ENCODE measurements at places on chromosomes 3 and 15. TPM values are rescaled to one million over a fixed set of nuclear protein-coding genes. Genes with fewer than 3 reads are reported as not detected.

- no peak overlapping the region for H3K27ac ChIP-seq
- H3K4me3 ChIP-seq: no peak overlapping the region
- DNase-seq: no peak
- no peaks in the 10 kb centered on the region for H3K27me3 ChIP-seq
- no peaks in the 10 kb centered on the region for H3K4me1 ChIP-seq
Observed at GRCh38 chr3:193821151-193821668, 228.2 kb downstream of the OPA1 start.

DNA sequence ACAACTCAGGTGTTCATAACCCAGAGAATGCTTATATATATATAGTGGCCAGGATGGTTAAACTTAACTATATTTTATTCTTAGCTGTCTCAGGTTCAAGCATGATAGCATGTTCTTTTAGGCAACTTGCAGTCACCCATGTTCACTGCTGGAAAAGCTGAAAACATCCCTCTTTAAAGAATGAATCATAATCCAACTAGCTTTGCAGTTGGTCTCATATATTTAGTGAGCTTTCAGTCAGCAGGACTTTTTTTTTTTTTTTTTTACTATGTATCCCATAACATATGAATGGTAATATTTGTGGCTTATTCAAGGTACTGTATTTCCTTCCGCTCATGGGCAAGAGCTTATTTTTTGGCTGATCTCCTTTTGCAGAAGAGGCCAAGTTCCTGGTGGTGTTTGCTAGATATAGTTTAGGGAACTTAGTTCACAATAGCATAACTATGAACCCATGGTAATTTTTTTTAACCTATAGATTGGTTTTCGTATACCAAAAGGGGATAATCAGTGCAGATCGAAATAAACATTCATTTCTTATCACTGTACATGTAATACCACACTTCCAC is 77.6 kb downstream of the CMSS1 start:
- H3K27ac ChIP-seq: peak overlapping the region; percentile 99
- H3K4me3 ChIP-seq: no peak overlapping the region
- H3K27me3 ChIP-seq: no peaks in the 10 kb centered on the region

- no peaks in the 10 kb centered on the region for H3K27me3 ChIP-seq
- no peak for DNase-seq
- no peak overlapping the region for H3K27ac ChIP-seq
- H3K4me3 ChIP-seq: no peak overlapping the region
Observed at GRCh38 chr3:142270407-142270806, 45.0 kb upstream of the GK5 start.

DNA sequence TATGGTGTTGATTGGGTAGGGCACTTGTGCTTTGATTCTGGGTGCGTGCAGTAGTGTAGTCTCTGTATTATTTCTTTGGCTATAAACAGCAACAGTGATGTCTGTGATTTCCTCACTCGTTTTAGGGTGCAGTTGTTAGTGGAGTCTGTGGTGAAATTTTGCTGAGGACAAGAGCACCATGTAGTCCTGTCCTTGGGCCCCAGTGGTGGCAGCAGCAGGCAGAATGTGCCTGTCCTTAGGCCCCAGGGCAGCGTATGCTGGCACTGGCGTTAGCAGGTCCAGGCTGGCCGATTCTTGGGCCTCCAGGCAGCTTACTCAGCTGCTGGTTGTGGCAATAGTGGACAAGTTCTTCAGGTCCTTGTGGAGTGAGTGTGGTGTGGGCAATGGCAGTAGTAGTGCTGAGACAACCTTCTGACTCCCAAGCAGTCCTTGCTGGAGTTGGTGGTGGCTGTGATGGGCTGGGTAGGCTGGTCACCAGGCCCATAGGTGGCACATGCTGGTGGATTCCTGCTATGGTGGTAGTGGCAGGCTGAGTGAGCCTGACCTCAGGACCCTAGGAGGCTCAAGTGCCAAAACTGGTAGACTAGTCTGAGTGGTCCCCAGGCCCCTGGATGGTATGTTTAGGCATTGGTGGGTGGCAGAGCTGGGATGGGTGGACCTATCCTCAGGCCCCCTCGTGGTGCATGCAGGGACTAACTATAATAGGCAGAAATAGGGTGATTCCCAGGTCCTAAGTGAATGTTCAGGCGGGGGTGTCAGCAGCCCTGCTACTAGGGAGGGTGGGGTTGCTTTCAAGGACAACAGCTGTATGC is 56.3 kb downstream of the TNFAIP8L3 start:
- no peaks in the 10 kb centered on the region for H3K27me3 ChIP-seq
- H3K27ac ChIP-seq: no peak overlapping the region
- no peak overlapping the region for H3K4me3 ChIP-seq
- H3K36me3 ChIP-seq: no peaks in the 10 kb centered on the region

DNA sequence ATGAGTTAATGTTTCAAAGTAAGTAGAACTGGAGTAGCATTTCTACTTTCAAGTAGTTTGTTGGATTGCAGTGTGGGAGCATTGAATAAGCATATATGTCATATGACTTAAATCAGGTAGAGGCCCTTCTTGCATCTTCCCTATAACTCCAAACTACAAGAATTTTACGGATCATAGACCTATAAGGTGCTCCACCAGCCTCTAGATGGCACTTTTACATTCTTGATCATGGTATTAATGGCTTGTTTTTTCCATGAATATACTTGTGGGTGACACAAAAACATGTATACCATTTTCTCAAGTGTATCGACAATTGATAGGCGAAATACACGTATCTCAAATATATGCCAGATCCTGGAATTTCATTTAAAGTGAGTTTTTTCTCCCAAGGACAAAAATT is 311.1 kb downstream of the ZPLD1 start:
- H3K27ac ChIP-seq: no peak overlapping the region

DNA sequence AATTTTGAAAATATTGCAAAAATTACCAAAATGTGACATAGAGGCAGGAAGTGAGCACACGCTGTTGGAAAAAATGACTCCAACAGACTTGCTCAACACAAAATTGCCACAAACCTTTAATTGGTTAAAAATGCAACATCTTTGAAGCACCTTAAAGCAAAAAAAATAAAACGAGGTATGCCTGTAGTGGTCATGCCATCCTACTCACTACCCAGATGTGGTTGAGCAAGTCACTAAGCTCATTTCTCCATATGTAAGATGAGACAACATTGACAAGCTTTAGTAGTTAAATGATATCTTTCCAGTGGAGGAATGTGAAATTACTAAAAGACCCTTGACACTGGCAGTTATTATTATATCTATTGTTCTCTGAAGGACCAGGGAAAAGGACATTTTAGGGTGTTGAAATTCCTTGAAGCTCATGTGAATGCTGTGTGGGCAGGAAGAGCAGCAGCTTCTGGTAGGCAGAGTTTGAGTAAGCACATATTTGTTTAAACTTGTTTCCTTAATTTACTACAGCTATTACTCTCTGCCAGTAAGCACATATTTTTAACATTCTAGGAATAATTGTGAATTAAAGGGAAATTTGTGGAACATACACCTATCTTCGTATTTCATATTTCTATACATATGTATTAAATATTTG is 131.6 kb upstream of the P2RY1 start:
- no peak for DNase-seq
- no peak overlapping the region for H3K4me3 ChIP-seq
- H3K4me1 ChIP-seq: no peaks in the 10 kb centered on the region
- H3K27me3 ChIP-seq: no peaks in the 10 kb centered on the region
- no peaks in the 10 kb centered on the region for H3K36me3 ChIP-seq

- no peaks in the 10 kb centered on the region for H3K36me3 ChIP-seq
- no peak overlapping the region for H3K4me3 ChIP-seq
- H3K4me1 ChIP-seq: peaks cover 45% of the 10 kb centered on the region
- no peaks in the 10 kb centered on the region for H3K27me3 ChIP-seq
- peak overlapping the region; percentile 88 for H3K27ac ChIP-seq
Observed at GRCh38 chr3:150469031-150469930, 61.2 kb downstream of the TSC22D2 start.

- no peaks in the 10 kb centered on the region for H3K27me3 ChIP-seq
- DNase-seq: no peak
- H3K4me3 ChIP-seq: no peak overlapping the region
- H3K4me1 ChIP-seq: peaks cover 13% of the 10 kb centered on the region
Observed at GRCh38 chr3:190369668-190370295, 18.2 kb upstream of the CLDN16 start.

DNA sequence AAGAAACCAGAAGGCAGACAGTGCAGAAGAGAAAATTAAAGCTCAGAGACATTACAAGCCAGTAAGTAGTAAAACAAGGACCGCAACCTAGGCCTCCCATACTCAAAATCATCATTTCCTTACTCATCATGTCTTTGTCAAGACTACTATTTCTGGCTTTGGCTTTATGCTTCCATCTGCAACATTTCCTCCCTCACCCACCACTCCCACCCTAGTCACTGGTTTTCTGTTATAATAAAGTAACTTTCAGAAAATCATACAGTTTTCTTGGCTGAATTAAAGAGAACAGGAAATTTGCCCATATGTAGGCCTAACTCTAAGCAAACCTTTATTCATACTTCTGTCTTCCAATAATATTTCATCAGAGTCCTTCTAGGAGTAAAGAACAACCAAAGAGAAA is 247.6 kb upstream of the RORA start:
- no peak overlapping the region for H3K27ac ChIP-seq
- H3K27me3 ChIP-seq: no peaks in the 10 kb centered on the region
- H3K36me3 ChIP-seq: no peaks in the 10 kb centered on the region
- no peak for DNase-seq
- H3K4me3 ChIP-seq: no peak overlapping the region
- H3K4me1 ChIP-seq: no peaks in the 10 kb centered on the region

DNA sequence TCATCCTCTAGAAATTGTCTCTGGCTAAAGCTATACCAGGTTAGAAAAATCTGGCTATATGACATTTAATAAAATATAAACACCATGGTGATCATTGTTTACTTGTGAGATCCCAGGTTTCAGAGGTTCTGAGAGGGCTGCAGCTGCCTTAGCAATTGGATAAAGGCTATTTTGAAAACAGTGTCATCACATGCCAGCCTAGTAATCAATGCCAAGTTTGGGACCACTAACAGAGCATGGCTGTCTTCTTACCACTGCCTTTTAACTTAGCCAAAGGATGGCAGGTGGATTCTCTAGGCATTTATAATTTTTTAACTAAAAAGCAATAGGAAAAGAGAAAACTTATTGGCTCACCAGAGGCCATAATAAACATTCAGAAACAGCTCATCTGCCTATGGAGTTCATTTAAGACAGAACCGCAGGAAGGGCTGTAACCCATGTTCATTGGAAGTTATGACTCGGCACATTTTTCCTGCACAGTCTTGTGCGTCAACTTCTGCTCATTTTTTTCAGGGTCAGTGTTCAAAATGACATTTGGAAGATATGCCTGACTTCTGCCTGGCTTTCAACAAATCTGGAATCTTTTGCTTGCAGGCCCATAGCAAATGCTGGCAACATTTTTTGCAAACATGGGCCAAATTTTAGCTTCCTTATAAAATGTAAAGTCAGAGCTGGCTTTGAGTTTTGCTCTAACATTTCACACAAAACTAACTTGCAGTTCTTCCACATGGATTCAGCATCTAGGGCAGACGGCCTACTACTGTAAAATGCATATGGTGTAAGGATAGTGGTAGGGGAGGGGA is 476.0 kb upstream of the TBL1XR1 start:
- no peaks in the 10 kb centered on the region for H3K27me3 ChIP-seq
- H3K4me1 ChIP-seq: peaks cover 16% of the 10 kb centered on the region
- H3K27ac ChIP-seq: no peak overlapping the region
- no peaks in the 10 kb centered on the region for H3K36me3 ChIP-seq

DNA sequence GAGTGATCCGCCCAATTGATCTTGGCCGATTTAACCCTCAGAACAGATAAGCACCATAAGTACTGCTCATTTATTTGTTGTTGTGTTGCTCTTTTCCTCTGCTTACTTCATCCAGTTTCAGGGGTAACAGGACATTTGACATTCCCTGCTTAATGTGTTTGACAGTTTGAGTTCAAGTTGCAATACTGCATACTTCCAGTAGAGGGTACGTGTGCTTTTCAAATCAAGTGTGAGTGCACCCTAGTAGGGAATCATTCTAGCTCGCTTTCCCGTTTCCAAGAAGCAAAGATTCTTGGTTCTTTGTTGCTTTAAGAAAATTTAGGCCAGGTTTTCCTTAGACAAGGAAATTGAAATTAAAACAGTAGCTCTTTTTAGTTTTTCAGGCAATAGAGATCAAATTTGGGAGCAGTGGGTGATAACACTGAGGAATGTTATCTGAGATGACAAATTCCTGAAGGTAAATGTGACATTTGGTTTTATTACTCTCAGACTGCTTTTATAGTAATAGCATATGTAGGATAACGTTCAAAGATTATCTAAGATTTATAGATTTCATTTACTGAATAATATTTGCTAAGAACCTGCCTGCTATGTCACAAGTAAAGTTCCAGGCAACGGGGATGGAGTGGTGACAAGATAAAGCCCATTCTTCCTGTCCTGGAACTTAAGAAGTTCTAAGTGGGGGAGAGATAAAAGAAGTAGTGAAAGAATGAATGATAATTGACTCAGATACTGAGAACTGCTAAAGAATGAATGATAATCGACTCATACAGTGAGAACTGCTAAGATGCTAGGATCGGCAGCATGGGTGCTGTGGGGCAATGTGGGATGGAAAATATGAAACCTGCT is 73.3 kb downstream of the SYNPR start:
- H3K36me3 ChIP-seq: no peaks in the 10 kb centered on the region
- peaks cover 9% of the 10 kb centered on the region for H3K4me1 ChIP-seq
- no peak overlapping the region for H3K27ac ChIP-seq
- no peaks in the 10 kb centered on the region for H3K27me3 ChIP-seq
- DNase-seq: peak; percentile 38

- H3K27ac ChIP-seq: no peak overlapping the region
- H3K27me3 ChIP-seq: no peaks in the 10 kb centered on the region
- no peak overlapping the region for H3K4me3 ChIP-seq
- no peaks in the 10 kb centered on the region for H3K36me3 ChIP-seq
- no peaks in the 10 kb centered on the region for H3K4me1 ChIP-seq
Observed at GRCh38 chr3:98532275-98532637, 478 bp downstream of the GPR15 start.

- no peak for DNase-seq
- no peaks in the 10 kb centered on the region for H3K36me3 ChIP-seq
- no peak overlapping the region for H3K27ac ChIP-seq
- H3K4me1 ChIP-seq: no peaks in the 10 kb centered on the region
Observed at GRCh38 chr3:17116007-17116600, 231.3 kb downstream of the PLCL2 start.

DNA sequence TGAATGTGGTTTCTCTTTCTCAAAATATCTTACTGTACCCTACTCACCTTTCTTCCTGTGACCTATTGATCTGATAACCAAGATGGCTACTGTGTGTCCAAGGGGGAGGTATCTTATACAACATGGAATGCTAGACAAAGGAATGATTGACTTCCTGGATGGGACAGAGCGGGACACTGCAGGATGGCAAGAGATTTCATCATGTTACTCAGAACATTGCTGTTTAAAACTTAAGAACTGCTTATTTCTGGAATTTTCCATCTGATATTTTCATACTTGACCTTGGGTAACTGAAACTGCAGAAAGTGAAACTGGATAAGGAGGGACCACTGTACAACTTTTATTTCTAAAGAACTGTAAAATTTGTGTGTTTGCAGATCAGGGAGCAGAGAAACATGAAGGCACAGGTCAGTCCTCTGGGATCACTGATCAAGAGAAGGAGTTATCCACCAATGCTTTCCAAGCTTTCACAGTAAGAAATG is 18.5 kb downstream of the CNOT10 start:
- H3K4me1 ChIP-seq: peaks cover 4% of the 10 kb centered on the region
- no peak overlapping the region for H3K27ac ChIP-seq
- H3K27me3 ChIP-seq: no peaks in the 10 kb centered on the region
- H3K36me3 ChIP-seq: peaks cover 3% of the 10 kb centered on the region

The FETUB gene
- total RNA-seq: not detected

The PLA2G4B gene
- 2.7 TPM for total RNA-seq

The COMMD4 gene
- 156 TPM for total RNA-seq

The COL6A5 gene
- not detected for total RNA-seq

The CIB1 gene
- 36.8 TPM for total RNA-seq

The ROBO2 gene
- total RNA-seq: not detected

The ARPP21 gene
- not detected for total RNA-seq

The PIERCE2 gene
- not detected for total RNA-seq

The ADAMTSL3 gene
- total RNA-seq: 1.7 TPM

The IQCB1 gene
- 28.6 TPM for total RNA-seq
